ENCODE measurements at places on chromosomes 3 and 15.

DNA sequence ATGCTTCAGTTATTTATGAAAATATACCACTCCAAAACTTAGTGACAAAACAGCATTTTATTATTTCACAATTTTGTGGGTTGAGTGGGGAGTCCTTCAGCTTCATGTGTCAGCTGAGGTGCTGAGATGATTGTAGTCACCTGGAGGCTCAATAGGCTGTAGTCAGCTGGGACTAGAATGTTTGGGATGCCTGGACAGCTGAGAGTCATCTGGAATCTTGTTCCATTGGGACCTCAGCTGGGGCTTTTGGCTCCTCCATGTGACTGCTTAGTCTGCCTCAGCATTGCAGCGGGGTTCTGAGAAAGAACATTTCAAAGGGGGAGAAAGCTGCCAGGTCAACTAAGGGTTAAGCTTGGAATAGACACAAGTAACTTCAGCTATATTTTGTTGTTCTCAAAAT, 13.4 kb downstream of the STT3B start:
- DNase-seq = no peak

DNA sequence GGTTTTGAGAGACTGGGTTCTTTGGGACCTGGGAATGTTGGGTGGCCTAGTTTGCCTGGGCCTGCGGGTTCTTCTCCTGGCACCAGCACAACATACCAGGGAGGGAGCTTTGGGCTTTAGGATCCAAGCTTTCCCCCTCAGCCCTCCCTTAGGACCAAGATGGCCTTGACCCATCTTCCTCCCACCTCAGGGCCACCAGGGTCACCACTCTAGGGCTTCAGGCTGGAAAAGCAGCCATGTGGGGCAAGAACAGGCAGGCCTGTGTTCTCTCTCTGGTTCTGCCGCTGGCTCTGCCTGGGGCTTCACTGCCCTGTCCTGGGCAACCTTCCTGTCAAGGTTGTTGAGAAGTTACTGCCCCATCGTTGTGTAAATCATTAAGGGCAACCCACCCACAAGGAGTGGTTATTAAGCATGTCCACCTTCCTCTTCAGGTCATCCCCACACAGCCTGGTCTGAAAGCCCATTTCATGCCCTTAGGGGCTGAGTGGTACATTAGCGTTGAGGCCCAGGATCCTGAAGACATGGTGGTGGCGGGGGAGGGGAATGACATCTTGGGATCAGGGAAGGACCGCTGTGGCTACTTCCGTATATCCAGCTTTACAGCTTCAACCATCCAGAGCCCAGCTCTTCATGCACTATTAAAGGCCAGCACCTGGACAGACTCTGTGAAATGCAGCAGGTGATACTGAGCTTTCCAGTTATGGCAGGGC, 652 bp downstream of the DUOX1 start:
- no peak for DNase-seq

DNA sequence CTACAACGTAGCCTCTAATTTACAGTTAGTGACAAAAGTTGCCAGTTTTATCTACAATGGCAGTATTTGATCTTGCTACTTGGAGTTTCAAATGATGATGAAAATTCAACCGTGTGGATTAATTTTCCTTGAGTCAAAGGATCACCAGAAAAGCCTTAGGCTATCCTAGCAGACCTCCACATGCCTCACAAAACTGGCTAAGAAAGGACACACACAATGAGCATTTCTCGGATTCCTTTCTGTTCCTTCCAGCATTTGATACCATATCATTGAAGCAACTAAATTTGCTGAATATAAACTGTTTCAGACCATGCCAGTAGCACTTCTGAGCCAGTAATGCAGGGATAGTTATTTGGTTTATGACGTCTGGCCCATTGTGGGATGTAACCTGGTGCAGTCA, 587.4 kb upstream of the MDFIC2 start:
- DNase-seq = no peak

DNA sequence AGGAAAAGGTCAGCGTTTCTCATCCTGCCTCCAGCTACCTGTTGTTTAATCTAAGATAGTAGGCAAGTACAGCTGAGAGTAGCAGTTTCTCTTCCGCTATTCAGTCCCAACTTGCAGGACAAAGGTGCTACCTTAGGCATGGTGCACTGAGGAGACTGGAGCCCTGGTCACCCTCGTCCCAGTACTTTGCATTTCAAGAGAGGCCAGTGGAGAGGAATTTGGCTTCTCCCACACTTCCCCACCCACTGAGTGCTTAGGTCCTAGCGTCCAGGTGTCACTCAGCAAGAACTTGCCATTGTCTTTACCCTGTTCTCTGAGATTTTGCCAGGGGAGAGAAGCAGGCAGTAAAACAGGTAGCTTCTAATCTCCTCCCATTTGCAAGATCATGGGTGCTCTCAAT, 12.5 kb upstream of the RPN1 start:
- DNase-seq = no peak

- DNase-seq = no peak
Measured at GRCh38 chr3:105304487-105304886, 62.2 kb upstream of the ALCAM start.

DNA sequence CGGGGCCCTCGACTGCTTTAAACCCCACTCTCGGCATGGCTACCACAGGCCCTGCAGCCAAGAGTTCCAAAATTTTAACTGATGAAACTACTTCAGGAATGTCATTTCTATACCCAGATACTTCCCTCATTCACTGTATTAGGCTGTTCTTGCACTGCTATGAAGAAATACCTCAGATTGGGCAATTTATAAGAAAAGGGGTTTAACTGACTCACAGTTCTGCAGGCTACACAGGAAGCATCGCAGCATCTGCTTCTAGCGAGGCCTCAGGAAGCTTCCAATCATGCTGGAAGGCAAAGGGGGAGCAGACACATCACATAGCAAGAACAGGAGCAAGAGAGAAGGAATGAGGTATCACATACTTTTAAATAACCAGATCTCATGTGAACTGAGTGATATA, 21.6 kb upstream of the ALCAM start:
- DNase-seq = no peak

- DNase-seq = no peak
Measured at GRCh38 chr15:70127770-70128413, 30.2 kb upstream of the TLE3 start.

- no peak for DNase-seq
Measured at GRCh38 chr3:90069748-90070147, 962.3 kb downstream of the EPHA3 start.

DNA sequence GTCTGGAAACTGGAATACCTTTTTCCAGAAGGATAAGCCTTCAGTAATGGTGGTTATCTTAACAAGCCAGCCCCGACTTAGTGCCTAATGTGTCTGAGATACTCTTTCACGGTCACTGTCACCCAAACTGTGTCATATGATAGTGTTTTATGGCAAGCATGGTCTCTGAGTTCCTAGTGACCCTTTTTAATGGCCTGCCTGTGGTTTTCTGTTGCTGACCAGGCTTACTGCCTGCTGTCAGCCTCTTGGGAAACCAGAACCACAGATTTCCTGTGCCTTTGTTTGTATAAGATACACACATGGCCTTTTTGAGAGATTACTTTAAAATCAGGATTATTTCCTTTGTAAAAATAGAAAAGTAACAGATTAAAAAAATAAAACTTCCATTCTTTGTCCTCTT, 22.4 kb downstream of the HPS3 start:
- peak; percentile 32 for DNase-seq

DNA sequence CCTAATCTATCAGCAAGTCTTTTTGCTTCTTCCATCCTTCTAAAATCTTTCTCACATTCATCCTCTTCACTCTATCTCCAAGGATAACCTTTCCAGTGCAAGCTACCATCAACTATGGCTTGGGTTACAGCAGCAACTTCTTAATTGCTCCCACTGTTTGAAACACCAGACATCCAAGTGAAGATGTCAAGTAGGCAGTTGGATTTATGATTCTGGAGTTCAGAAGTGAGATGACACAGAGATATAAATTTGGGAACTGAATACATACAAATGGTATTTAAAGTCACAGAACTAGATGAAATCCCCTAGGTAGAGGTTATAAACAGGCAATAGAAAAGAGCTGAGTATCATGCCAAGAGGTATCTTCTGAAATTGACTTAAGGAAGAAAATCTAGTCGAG, 3.7 kb downstream of the UBR1 start:
- no peak for DNase-seq

- no peak for DNase-seq
Measured at GRCh38 chr15:99568625-99569352, 3.0 kb downstream of the MEF2A start.

GRCh38 chr3:170358042-170359010, 811 bp downstream of the SKIL start:
- peak; percentile 97 for DNase-seq

GRCh38 chr3:66817951-66818557, 180.1 kb upstream of the KBTBD8 start:
- no peak for DNase-seq

GRCh38 chr3:20375302-20375701, 189.3 kb upstream of the SGO1 start:
- DNase-seq = no peak

DNA sequence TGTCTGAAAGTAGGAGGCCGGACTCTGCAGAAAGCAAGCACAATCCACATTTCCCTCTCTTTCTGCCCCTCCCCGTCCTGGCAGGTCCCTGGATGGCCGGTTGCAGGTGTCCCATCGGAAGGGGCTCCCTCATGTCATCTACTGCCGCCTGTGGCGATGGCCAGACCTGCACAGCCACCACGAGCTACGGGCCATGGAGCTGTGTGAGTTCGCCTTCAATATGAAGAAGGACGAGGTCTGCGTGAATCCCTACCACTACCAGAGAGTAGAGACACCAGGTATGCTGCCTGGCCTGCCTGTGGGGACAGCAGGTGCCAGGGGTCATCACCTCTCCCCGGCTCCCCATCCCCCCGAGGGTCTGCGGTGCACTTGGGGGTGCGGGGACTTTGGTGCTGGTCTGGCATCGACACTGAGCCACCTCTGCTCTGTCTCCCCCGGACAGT, 89.6 kb downstream of the AAGAB start:
- DNase-seq = peak; percentile 68

GRCh38 chr3:174218016-174218415, 641.1 kb upstream of the NAALADL2 start:
- DNase-seq = no peak

DNA sequence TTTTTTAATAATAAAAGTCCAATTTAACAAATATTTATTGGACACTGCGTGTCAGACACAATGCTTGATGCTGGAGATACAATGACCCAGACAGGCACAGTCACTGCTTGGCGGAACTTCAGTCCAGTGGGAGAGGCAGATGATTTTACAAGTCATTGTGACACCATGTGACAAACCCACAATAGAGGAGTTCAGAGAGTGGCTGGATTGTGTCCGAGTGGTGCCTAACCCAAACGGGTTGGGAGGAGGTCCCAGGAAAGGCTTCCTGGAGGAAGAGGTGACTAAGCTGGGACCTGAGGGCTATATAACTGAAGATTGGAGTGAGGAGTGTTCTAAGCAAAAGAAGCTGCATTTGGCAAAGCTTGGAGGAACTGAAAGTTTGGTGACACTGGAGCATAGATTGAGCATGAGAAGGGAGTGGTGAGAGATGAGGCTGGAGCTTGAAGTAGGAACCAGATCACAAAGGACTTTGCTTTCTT, 41.4 kb downstream of the CRTC3 start:
- DNase-seq = no peak

DNA sequence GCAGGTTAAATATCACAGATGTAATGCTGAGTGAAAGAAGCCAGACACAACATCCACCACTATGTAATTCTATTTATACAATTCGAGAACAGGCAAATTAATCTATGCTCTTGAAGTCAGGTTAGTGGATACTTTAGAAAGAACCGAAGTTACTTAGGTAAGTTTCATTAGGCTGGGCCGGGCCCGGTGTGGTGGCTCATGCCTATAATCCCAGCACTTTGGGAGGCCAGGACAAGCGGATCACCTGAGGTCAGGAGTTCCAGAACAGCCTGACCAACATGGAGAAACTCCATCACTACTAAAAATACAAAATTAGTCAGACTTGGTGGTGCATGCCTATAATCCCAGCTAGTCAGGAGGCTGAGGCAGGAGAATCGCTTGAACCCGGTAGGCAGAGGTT, 1105.7 kb downstream of the NSUN3 start:
- no peak for DNase-seq

- no peak for DNase-seq
Measured at GRCh38 chr3:171718493-171719185, 91.6 kb downstream of the PLD1 start.

DNA sequence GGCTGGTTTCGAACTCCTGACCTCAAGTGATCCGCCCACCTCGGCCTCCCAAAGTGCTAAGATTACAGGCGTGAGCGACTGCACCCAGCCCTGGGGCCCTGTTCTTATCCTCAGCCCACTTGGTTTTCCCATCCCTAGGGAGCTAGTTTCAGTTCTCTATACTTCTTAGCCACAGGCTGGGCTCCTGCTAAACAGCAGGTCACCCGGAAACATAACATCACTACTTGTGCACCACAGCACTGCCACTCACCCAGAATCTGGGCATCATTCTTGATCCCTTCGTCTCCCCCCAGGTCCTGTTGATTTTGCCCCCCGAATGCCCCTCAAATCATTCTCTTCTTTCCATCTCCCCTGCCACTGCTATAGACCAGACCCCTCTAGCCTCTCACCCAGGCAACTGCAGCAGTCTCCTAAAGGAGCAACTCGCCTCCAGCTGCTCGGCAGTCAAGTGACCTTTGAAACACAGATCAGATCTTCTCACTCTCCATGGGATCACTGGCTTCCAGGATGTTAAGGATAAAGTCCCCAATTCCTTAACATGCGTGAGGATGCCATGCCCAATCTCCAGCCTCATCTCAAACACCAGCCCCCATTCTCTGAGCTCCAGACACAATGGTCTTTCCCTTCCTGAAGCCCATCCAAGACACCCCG, 5.6 kb upstream of the AP3S2 start:
- DNase-seq = no peak

DNA sequence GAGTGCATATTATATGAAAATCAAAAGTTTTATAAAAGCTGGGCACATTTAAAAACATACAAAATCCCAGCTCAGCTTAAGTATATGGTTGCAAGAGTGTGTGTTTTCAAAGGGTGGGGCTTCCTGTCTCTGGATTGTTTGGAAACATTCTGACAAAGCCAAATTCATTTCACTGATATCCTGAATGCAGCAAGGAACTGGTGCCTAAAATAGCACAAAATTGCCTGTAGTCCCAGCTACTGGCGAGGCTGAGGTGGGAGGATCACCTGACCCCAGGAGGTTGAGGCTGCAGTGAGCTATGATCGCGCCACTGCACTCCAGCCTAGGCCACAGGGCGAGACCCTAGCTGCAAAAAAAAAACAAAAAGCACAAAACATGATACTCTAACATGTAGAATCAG, 13.0 kb upstream of the TJP1 start:
- DNase-seq = no peak

GRCh38 chr15:79290642-79291275, 8.2 kb downstream of the ANKRD34C start:
- DNase-seq = no peak

- DNase-seq = no peak
Measured at GRCh38 chr15:101391431-101391830, 96.4 kb upstream of the SNRPA1 start.

DNA sequence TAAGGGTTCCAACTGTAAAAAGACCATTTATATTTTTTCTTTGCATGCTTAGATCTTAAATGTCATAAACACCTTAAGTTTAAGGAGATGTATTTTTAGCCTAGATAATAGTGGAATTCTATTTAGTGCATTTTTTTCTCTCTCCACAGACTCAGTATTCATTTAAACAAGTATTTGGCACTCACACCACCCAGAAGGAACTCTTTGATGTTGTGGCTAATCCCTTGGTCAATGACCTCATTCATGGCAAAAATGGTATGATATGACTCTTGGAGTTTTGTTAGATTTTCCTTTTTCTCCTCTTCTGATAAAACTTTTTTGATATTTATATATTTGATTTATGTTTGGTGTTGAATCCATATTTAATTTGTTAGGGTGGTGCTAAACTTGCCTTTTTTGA, 7.3 kb downstream of the KIF23 start:
- DNase-seq = no peak

Measured in upper lobe of left lung (tissue), 6 donors.